ENCODE measurements at places on chromosomes 16 and 17.
A peak's percentile ranks its signal among the peaks of the same experiment; 100 is the strongest.

- no peak for DNase-seq
Measured at GRCh38 chr17:14458724-14459123, 157.8 kb downstream of the HS3ST3B1 start.

- peak; percentile 91 for DNase-seq
Measured at GRCh38 chr17:74042744-74043486, 160.6 kb upstream of the RPL38 start.

DNA sequence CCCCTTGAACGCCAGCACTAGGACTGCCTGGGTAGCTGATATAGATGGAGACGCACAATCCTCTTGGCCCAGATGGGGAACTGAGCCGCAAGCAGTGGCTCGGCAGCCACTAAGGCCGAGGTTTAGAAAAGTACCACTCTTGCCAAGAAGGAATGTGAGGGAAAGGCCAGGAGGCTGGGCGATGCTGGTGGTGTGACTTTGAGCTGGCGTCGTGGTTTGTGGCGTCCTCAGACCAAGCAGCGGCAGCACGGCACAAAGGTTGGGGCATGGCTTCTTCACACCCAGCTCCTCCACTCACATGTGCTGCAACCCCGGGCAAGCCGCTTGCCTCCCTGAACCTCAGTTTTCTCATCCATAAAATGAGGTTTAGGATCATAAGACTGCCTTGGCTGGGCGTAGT lies 15.6 kb downstream of the DCAKD start:
- no peak for DNase-seq

DNA sequence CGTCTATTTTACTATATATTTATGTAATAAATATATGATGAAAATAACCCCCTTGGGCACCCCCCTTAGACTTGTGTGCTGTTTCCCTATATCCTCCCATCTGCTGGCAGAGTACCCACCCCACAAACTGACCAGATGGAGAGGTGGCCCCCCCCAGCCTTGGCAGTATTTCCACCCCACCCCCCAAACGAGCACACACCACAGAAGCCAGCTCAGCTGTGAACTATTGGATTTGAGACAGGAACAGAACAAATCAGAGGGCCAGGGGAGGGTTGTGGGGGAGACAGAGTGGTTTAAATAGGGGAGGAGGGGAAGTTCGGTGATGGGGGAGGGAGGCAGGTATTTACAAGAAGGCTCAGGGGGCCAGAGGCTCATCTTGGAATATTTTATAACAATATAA lies 7.8 kb downstream of the NR1D1 start:
- DNase-seq: peak; percentile 28

Measured in GM03348 (cell line).